Natural killer cell treated with Interleukin-12 subunit alpha and Interleukin-12 subunit beta and Interleukin-15 and Interleukin-18, amount 100 ng/mL, for 72 hours (primary cell): ENCODE measurements at places on chromosomes 12 and 14. TPM values are rescaled to one million over a fixed set of nuclear protein-coding genes. Genes with fewer than 3 reads are reported as not detected.

The CABP1 gene
- not detected for total RNA-seq

The ACOT4 gene
- total RNA-seq = 0.84 TPM

GRCh38 chr12:53174881-53175491 lies 5.5 kb upstream of the ZNF740 start:
- no peak overlapping the region for H3K4me3 ChIP-seq
- no peaks in the 10 kb centered on the region for H3K36me3 ChIP-seq
- peaks cover 21% of the 10 kb centered on the region for H3K4me1 ChIP-seq
- H3K27ac ChIP-seq = no peak overlapping the region

The BDKRB2 gene
- not detected for total RNA-seq

The CLMN gene
- total RNA-seq = 2.6 TPM

- H3K4me1 ChIP-seq = peaks cover 5% of the 10 kb centered on the region
- H3K27me3 ChIP-seq = no peaks in the 10 kb centered on the region
- H3K27ac ChIP-seq = no peak overlapping the region
- H3K4me3 ChIP-seq = peak overlapping the region; percentile 86
Measured at GRCh38 chr14:102508774-102509745, 516 bp downstream of the ANKRD9 start.

The KRT74 gene
- not detected for total RNA-seq

DNA sequence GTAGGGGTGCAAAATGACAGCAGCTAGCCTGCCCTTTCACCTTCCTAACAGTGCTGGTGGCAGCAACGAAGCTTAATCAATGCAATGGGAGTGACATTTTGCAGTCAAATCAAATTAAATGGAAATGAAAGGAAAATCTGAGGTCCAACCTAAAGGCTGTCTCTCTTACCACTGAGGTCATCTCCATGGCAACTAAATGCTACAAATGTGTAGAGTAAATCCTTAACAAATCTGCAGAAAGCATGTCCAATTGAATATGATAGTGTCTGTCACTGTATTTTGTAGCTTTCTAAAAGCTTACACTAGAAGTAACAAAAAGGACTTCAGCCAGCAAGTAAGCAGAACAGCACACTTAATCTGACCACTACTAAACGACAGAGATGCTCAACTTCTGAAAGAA lies 488.8 kb downstream of the BCAT1 start:
- H3K36me3 ChIP-seq = no peaks in the 10 kb centered on the region
- H3K27ac ChIP-seq = no peak overlapping the region
- H3K4me3 ChIP-seq = no peak overlapping the region

- no peak for DNase-seq
- H3K4me1 ChIP-seq = no peaks in the 10 kb centered on the region
- H3K27ac ChIP-seq = no peak overlapping the region
- H3K36me3 ChIP-seq = no peaks in the 10 kb centered on the region
Measured at GRCh38 chr14:32468955-32469354, 139.9 kb downstream of the AKAP6 start.

The PRPH gene
- not detected for total RNA-seq

- no peak overlapping the region for H3K4me3 ChIP-seq
- no peak overlapping the region for H3K27ac ChIP-seq
- H3K4me1 ChIP-seq = no peaks in the 10 kb centered on the region
Measured at GRCh38 chr12:28027328-28027727, 54.8 kb upstream of the PTHLH start.

The P2RX2 gene
- total RNA-seq = not detected

- H3K4me1 ChIP-seq = no peaks in the 10 kb centered on the region
- H3K36me3 ChIP-seq = no peaks in the 10 kb centered on the region
- peaks cover 14% of the 10 kb centered on the region for H3K27me3 ChIP-seq
- no peak for DNase-seq
Measured at GRCh38 chr12:64992116-64992515, 129.0 kb downstream of the WIF1 start.

The DCN gene
- not detected for total RNA-seq

- no peak for DNase-seq
- peaks cover 16% of the 10 kb centered on the region for H3K4me1 ChIP-seq
- H3K36me3 ChIP-seq = no peaks in the 10 kb centered on the region
- H3K27me3 ChIP-seq = peaks cover 41% of the 10 kb centered on the region
Measured at GRCh38 chr14:92744198-92744597, 4.2 kb downstream of the LGMN start.

DNA sequence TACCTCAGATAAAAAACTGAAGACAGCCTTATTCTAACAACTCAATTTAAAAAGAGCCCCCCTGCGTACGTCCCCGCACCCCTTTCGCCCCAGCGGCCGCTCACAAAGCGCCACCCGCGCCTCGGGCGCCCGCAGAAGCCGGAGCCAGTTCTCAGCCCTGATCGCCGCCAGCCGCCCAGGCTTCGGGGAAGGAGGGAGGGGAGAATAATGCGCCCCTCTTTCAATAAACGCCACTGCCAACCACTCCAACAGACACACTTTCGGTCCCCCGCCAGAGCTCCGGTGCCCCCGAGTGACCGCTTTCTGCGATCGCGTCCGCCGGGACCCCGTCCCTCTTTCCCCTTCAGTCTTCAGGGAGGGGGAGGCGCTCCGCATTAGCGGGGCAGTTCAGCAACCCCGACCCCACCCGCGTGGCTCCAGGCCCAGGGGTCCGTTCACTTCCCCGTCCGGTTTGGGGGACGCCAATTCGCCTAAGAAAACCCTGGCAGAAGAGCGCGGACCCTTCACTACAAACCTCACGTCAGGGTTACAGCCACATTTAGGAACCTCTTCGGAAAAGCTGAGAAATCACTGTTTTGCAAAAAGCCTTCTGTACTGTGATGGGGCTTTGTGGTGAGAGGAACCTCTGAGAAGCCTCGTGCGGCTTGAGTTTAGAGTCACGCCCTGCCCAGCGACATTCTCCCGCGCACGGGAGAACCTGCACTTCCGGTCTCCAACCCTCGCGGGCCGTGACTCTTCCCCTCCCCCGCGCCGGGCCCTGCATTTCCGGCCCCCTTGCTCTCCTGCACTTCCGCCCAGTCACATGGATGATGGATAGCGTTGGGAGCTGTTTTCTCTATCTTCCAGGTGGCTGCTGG lies 18.7 kb downstream of the FOXG1 start:
- no peak overlapping the region for H3K4me3 ChIP-seq
- H3K27ac ChIP-seq = no peak overlapping the region
- peaks cover 23% of the 10 kb centered on the region for H3K36me3 ChIP-seq
- no peak for DNase-seq
- H3K4me1 ChIP-seq = no peaks in the 10 kb centered on the region

GRCh38 chr14:65103150-65103760 lies 938 bp upstream of the MAX start:
- H3K27ac ChIP-seq = peak overlapping the region; percentile 90
- peaks cover 18% of the 10 kb centered on the region for H3K36me3 ChIP-seq
- DNase-seq = no peak

- H3K27me3 ChIP-seq = no peaks in the 10 kb centered on the region
- peaks cover 18% of the 10 kb centered on the region for H3K4me1 ChIP-seq
- peak overlapping the region; percentile 1 for H3K27ac ChIP-seq
- H3K4me3 ChIP-seq = no peak overlapping the region
- peaks cover 25% of the 10 kb centered on the region for H3K36me3 ChIP-seq
Measured at GRCh38 chr14:103500148-103500990, 22.3 kb downstream of the CKB start.

DNA sequence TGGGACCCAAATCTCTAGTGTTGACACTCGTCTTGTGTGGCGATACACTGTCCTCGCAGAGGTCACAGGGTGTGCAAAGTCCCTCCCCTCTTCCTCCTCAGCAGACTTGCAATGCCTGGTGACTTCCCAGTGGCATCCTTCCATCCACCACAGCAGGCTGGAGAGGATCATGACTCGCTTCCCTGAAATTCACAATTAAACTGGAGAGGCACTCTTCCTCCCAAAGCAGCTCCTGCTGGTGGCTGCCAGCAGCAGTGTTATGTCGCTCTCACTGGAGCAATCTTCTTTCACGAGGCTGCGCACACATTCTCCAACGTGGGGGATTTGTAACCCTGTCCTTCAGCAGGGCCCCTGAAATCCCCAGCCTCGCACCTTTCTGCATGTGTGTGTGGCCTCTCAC lies 145.2 kb upstream of the TMCC3 start:
- no peak overlapping the region for H3K27ac ChIP-seq
- no peak for DNase-seq
- no peak overlapping the region for H3K4me3 ChIP-seq
- no peaks in the 10 kb centered on the region for H3K36me3 ChIP-seq

The GUCY2C gene
- total RNA-seq = not detected

The ZC2HC1C gene
- total RNA-seq = 0.88 TPM

DNA sequence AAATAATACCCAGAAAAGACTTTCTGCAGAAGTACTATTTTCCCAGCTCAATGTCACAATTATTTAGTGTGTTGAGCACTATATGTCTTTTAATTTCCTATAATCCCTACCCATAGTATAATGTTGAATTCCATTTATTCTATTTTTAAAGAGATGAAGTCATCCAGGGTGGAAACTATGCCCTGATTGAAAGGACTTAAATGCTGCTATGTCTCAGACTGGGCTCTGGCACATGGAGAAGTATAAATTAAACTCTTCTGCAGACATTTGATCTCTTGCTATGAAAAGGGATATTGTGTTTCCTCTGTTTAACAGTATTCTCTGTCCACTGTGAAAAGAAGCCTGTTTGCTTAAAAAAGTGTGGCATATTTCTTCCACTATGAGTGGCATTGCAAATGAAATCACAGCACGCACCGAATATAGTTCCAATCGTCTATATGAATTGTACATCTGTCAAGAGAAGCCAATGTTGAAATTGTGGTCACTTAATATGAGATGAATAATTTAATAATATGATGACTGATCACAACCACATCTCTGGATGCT lies 192.3 kb downstream of the BCAT1 start:
- DNase-seq = no peak
- H3K4me1 ChIP-seq = peaks cover 12% of the 10 kb centered on the region
- no peak overlapping the region for H3K27ac ChIP-seq
- H3K4me3 ChIP-seq = no peak overlapping the region
- no peaks in the 10 kb centered on the region for H3K36me3 ChIP-seq

DNA sequence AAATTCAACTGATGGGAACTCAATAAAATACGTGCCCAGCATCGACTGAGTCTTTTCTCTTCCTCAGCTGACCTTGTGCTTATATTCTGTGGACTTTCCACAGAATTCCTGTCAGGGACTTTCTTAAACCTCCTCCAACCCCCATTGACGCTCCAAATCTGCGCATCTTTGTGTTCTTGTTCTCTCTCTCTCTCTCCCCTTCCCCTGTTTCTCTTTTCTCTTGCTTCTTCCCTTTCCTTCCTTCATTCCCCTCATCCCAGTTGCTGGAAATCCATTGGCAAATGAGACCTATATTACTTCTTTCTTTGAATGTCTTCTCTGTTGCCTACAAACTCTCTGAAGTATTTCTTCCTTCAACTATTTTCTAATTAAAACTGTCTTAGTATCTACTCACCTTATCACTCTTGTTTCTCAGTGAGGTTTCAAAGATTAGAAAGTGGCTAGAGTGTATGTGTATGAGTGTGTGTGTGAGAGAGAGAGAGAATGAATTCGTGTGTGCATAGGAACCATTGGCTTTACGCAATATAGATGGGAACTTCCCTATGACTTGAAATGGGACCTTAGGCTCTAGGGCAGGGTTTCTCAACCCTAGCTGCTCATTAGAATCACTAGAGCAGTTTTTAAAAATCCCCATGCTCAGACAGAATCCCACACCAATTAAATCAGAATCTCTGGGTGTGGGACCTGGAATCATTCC lies 41.8 kb upstream of the DHRS7 start:
- H3K36me3 ChIP-seq = no peaks in the 10 kb centered on the region
- no peak for DNase-seq
- no peak overlapping the region for H3K27ac ChIP-seq
- no peak overlapping the region for H3K4me3 ChIP-seq
- H3K27me3 ChIP-seq = peaks cover 40% of the 10 kb centered on the region

DNA sequence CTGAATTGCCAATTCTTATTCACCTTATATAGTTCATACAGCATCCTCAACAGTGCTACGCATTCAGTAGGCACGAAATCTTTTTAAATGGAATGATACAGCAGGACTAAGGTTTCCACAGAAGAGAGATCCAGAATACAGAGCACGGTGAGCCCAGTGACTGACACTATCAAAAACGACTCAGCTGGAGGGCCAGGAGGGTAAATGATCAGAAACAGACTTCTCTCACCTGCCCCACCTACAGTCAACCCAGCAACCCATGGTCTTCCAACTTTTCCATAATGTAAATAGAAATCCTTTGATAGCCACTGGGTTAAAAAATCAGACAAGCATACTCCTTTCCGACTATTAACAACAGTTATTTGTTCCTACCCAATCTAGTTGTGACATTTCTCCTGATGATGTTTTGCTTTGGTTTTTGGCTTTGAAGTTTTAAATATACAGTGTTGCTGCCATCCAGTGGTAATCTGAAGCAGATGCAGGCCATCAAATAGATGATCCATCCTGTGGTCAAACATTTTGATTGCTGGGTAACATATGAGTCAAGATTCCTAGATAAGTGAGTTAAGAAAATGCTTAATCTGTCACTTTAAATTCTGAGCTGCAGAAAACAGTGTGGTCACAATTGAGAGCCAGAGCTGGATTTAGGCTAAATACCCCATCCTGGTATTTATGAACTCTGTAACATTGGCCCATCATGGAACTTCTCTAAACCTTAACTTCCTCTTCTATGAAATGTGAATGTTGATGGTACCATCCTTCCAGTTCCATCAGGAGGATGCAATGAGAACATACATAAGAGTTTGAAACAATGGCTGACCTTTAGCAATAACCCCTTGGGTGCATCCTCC lies 42.0 kb downstream of the GPHB5 start:
- no peaks in the 10 kb centered on the region for H3K36me3 ChIP-seq
- peaks cover 4% of the 10 kb centered on the region for H3K27me3 ChIP-seq
- no peak overlapping the region for H3K27ac ChIP-seq
- no peak for DNase-seq
- no peak overlapping the region for H3K4me3 ChIP-seq

- peaks cover 78% of the 10 kb centered on the region for H3K27me3 ChIP-seq
- DNase-seq = no peak
- peaks cover 32% of the 10 kb centered on the region for H3K36me3 ChIP-seq
- no peak overlapping the region for H3K4me3 ChIP-seq
- no peak overlapping the region for H3K27ac ChIP-seq
Measured at GRCh38 chr14:36505892-36506731, 13.9 kb downstream of the NKX2-1 start.

DNA sequence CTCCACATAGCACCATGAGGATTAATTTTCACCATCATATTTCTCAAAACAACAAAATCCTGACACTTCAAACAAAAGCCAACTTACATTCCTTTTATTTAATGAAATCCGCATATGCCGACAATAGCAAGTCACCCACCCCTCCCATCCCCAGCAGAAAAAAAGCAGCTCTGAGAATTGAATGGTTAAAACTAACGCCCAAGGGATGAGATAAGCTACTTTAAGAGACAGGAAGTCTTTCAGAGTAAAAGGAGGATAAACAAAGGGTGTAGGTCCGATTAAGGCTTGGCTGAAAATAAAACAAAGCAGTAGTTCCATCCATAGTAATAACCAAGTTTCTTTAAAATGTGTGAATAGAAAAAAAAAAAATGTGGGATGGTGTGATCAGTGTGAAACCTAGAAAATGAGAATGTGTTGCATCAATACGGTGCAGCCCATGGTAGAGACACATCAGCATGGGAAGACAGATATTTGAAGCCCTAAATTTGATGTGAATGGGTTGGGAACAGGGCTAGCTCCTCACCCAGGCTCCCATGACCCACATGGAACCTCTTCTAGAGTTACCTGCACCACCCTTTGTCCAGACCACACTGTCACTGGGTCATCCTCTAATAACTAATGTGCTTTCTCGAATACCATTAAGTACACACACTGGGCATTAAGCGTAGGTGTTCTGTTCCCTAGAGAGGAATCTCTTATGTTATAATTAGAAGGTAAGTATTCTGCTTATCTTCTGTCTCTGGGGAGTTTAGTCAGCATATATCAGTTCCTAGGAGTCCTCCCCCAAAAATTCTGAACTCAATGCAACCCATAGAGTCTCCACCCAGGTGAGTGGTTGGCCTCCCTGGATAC lies 31.7 kb downstream of the RTRAF start:
- DNase-seq = no peak
- H3K27ac ChIP-seq = no peak overlapping the region
- H3K4me1 ChIP-seq = peaks cover 13% of the 10 kb centered on the region
- no peak overlapping the region for H3K4me3 ChIP-seq

The TAS2R30 gene
- 8.7 TPM for total RNA-seq

The SMAGP gene
- total RNA-seq = 11.5 TPM

The IFI27 gene
- 1.5 TPM for total RNA-seq
